ENCODE measurements at places on chromosomes 1 and 21.

- no peak for DNase-seq
Measured at GRCh38 chr1:187054862-187055757, 226.4 kb downstream of the PLA2G4A start.

DNA sequence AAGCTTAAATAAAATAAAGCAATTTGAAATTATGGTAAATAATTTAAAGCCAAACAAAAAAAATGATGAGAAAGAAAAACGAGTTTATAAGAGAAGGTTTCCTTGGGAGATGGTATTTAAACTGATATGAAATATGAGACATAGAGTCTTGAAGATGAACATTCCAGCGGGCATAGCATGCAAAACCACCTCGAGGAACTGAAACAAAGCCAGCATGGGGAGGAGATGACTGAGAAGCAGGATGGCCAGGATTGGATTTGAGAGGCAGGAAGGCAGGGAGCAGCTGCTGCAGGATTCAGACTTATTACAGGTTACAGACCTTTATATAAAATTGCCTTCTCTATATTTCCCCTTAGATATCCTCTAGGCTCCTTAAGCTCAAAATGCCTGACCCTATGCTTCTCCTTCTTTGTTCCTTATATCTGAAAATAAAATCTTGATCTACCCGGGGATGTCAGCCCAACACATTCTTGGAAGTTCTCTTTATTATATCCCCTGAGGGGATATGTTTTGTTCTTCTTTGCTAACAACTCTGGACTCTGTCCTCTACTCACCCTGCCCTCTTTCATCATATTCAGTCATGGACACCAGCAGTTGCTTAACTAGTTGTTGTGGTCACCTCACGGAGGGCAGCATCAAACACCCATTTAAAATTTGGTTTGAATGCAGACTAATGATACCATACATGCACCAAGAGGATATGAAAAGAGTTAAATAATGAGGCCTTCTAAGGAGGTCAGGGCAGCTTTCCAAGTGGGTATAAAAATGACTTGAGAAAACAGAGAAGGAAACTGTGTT is 719.1 kb upstream of the B3GALT2 start:
- DNase-seq, result peak; percentile 28

DNA sequence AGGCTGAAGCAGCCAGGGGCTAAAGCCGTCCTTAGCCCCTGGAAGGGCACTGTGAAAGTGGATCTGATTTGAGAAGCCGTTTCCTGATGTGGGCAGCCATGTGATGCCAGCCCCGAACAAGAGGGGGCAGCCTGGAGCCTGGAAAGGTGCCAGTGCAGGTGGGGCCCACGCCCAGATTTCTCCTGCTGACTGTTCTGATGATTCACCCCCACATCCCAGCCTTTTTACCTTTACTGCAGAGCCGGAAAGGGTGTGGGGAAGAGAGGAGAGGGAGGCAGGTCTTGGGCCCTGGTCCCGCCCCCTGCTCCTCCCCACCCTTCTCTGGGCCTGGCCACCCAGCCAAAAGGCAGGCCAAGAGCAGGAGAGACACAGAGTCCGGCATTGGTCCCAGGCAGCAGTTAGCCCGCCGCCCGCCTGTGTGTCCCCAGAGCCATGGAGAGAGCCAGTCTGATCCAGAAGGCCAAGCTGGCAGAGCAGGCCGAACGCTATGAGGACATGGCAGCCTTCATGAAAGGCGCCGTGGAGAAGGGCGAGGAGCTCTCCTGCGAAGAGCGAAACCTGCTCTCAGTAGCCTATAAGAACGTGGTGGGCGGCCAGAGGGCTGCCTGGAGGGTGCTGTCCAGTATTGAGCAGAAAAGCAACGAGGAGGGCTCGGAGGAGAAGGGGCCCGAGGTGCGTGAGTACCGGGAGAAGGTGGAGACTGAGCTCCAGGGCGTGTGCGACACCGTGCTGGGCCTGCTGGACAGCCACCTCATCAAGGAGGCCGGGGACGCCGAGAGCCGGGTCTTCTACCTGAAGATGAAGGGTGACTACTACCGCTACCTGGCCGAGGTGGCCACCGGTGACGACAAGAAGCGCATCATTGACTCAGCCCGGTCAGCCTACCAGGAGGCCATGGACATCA is at the start of gene SFN:
SFN (plus strand) TSS at position 369 of the 904 bp plus-strand sequence; CDS start at position 433, 64 bp downstream.
- DNase-seq, result no peak

- DNase-seq, result no peak
Measured at GRCh38 chr1:26440259-26440658, 8.1 kb downstream of the DHDDS start.

- DNase-seq, result peak; percentile 79
Measured at GRCh38 chr1:86648255-86648654, 56.1 kb upstream of the SH3GLB1 start.

GRCh38 chr1:238450976-238451375 is 560.3 kb upstream of the ZP4 start:
- DNase-seq, result no peak

GRCh38 chr1:22163564-22163963 is 20.7 kb upstream of the WNT4 start:
- DNase-seq, result no peak

Data from RPMI7951 (cell line).